ENCODE measurements at places on chromosomes 5 and 9.
A peak's percentile ranks its signal among the peaks of the same experiment; 100 is the strongest.

GRCh38 chr9:97983589-97984187 is 547 bp downstream of the ANP32B start:
- peak; percentile 29 for DNase-seq

GRCh38 chr9:95436416-95436815 is 80.4 kb downstream of the PTCH1 start:
- DNase-seq = no peak

- DNase-seq = no peak
Observed at GRCh38 chr9:133477992-133478850, 678 bp downstream of the SLC2A6 start.

DNA sequence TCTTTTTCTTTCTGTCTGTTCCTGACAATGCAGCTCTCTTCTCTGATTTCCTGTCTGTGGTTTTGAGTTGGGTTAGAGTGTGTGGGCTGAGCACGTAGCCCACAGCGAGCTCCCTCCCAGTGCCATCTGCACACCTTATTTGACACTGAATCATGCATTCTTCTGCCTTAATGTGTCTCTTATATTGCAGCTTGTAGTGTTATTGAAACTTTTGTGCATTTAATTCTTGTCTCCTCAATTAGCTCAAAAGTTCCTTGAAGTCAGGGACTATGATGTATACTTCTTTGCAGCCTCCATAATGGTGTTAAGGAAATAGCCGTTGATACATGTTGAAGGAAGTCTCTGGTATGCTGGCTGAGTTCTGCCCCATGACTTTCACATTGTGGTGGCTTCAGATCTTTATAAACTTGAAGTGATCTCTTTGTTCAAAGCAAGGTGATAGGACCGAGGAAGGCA is 576.2 kb upstream of the CLINT1 start:
- peak; percentile 2 for DNase-seq

DNA sequence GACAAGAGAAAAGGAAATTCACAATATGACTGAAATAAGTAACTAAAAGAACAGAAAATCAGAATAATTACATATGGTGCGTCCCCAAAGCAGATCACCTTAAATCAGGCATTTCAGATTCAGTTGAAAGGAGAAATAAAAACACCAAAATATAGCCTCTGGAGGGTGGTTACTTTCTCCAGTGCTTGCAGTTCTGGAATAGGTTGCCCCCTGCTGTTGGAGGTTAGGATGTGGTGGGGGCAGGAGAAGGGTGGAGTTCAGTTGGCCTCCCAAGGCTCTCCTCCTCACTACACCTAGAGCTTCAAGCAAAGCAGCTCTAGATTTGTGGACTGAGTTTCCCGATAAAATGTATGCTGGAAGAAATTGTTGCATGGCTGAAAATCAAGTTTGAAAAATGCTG is 338.2 kb upstream of the TLE4 start:
- no peak for DNase-seq

Measured in activated CD8-positive, alpha-beta memory T cell treated with anti-CD3 and anti-CD28 coated beads for 4 hours (primary cell).